ENCODE measurements at places on chromosomes 4 and X.

GRCh38 chr4:174281901-174282300 is 1.6 kb downstream of the FBXO8 start:
- no peak for DNase-seq

GRCh38 chrX:134020910-134021309 is 35.5 kb upstream of the GPC3 start:
- DNase-seq, result no peak

- DNase-seq, result no peak
These were observed 9.7 kb downstream of the CBR4 start for GRCh38 chr4:169000315-169000714.

DNA sequence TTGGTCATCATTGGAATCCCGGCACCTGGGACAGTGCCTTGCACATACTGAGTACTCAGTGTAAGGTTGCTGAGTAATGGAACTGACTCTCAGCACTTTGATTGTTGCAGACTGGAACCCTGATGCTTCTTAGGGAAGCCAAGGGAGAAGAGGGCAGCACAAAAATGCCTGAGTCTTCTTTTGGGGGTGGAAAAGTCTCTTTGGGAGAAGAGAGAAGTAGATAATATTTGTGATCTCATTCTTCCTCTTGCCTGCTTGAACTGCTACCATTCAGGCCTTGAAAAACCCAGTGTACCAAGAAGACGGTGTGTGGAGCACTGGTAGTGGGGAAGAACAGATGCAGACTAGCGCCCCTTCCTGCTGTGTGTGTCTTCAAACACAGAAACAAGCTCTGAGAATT is 12.3 kb downstream of the SFRP2 start:
- no peak for DNase-seq

GRCh38 chr4:123363729-123364128 is 32.9 kb upstream of the SPRY1 start:
- DNase-seq, result no peak

- DNase-seq, result no peak
These were observed 223.0 kb downstream of the MID1 start for GRCh38 chrX:10397349-10397748.

GRCh38 chr4:114599903-114600552 is 1.4 kb downstream of the UGT8 start:
- DNase-seq, result no peak

DNA sequence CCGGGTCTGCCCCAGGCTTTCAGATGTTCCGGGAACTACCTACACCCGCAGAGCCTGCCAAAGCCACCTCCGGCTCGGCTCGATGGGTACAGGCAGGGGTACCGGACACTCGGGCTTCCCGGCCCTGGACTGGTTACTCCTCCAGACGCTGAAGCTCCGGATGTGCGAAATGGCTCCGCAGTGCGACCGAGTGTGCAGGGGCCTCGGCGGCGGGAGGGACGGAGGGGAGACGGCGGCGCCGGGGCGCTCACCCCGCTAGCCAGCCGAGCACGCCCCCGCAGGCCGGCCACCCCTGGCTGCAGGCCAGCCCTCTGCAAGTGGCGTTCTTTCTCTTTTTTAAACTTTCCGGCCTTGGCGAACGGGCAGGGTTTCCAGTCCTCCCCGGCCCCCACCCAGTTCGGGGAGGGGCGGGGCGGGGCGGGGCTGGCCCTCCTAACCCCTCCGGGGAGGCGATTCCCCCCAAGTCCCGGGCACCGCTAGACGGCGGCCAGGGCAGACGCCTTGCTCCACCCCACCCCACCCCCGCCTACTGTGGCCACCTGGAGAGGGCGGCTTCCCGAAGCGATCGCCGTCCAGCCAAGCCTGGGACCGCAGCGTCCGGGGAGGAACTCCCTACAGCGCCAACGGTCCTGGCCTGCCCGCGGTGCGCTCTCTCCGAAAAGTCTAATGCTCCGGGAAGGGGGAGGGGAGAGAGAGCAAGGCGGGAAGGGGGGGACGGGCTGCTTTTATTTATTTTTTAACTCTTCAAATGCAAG is 7.5 kb downstream of the BCOR start:
- peak; percentile 36 for DNase-seq

DNA sequence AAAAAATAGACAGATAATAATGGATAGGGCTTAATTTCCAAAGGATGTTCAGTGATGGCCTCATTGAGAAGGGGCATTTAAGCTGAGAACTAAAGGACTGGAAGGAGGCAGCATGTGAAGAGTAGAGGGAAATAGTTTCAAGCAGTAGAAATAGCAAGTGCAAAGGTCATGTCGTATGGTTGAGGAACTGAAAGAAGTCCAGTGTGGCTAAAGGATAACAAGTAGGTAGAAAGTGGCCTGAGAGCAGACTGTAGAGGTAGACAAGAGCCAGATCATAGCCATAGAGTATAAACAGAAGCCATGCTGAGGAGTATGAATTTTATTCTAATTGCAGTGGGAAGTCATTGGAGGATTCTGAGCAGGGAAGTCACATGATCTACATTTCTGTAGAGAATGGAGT is 72.3 kb downstream of the GRIA3 start:
- DNase-seq, result no peak

- no peak for DNase-seq
These were observed 936 bp downstream of the TMEM144 start for GRCh38 chr4:158211222-158211621.

DNA sequence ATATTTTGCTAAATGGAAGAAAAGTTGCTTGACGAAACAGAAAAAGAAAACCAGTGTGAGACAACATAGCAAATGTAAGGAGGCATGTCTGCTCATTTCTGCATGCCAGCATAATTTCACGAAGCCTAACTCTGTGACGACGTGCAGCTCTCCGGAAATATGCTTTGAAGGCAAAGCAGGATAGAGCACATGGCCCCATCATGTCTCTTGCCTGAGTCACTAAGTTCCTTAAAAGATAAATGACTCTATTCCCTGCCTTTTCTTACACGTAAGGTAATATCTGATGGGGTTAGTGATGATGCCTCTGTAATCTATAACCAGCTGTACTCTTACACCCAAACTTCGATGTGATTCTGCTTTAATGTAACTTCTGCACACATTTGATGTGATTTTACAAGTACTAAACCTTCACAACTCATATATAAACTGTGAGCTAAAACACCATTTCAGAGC is 64.5 kb downstream of the ANXA3 start:
- DNase-seq, result no peak

GRCh38 chr4:185886832-185887524 is 75.0 kb upstream of the SORBS2 start:
- DNase-seq, result no peak

- no peak for DNase-seq
These were observed 335.3 kb downstream of the PABPC4L start for GRCh38 chr4:133866328-133866699.

- no peak for DNase-seq
These were observed 517.4 kb downstream of the RAB28 start for GRCh38 chr4:12966726-12967125.

Data from pancreas (tissue), 10 donors.